GM23338 (cell line): ENCODE measurements at places on chromosomes 3 and 15. TPM values are rescaled to one million over a fixed set of nuclear protein-coding genes. Genes with fewer than 3 reads are reported as not detected.
A peak's percentile ranks its signal among the peaks of the same experiment; 100 is the strongest.

CADPS gene
- 16.4 and 22.0 TPM in 2 replicates for total RNA-seq

TOP2B gene
- 167 and 179 TPM in 2 replicates for total RNA-seq

ACKR2 gene
- 0.35 and 0.58 TPM in 2 replicates for total RNA-seq

PCBP4 gene
- total RNA-seq, result 26.8 and 37.6 TPM in 2 replicates

DNA sequence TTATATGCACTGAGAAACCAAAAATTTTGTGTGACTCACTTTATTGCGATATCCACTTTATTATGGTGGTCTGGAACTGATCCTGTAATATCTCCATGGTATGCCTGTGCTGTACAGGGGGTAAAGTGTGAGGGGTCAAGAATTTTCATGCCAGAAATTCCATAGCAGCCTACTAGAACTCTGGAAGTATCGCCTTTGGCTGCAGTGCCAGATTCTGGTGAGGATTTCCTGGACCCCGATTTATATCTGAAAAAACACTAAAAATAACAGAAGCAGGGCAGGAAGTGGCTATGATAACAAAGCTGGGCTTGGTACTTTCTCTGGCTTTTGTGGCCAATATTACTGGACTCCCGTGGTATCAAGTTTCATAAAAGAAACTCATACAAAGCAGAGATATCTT lies 36.4 kb downstream of the CCDC80 start:
- DNase-seq, result no peak

GRCh38 chr3:43128464-43128863 lies 22.6 kb upstream of the POMGNT2 start:
- DNase-seq, result no peak

DNA sequence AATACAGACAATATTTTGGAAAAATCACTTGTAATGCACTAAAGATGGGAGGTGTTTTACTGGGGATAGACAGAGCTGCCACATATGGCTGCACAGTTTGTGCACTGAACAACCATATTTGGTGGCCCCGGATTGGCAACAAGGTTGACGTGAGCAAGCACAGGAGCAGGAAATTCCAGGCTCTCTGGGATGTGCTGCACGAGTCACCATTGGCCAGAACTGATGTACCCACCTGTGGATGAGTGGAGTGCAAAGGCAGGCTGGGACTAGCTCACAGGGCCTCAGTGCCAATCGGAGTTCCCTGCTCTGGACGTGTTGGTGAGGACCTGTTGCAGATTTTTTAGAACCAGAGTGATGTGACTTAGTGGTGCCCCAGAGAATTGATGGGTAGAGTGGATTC lies 42.0 kb upstream of the SCAANT1 start:
- DNase-seq, result no peak

- no peak for DNase-seq
Observed at GRCh38 chr3:42063888-42064287, 27.3 kb upstream of the TRAK1 start.

DNA sequence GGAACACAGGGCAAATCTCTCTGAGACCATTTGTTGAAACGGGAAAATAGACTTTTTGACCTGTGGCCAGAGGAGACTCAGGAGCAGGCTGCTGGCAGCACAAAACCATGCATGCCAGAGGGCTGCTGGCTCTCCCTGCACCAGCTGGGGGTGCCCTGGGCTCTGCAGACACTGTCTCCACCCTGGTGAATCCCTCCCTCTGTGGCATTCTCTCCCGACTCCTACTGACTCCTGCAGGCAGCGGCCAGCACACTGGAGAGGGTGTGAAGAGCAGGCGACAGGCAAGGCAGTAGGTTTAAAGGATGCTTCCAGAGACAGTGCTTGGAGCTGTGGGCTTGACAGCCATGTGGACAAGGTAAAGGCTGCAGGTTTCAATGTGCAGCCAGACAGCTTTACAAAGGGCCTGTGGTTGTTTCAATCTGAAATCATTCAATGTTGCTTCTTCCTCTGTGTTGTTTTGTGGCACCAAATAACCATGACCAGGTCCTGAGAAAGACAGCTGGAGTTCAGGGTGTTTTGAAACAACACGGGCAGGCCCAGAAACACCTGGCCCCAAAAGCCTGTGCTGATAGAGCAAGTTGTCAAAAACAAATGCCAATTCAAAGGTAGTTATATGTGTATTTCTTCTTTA lies 431.0 kb upstream of the ATP10A start:
- peak; percentile 73 for DNase-seq

- DNase-seq, result no peak
Observed at GRCh38 chr3:148008591-148008990, 599.4 kb downstream of the ZIC1 start.

- DNase-seq, result no peak
Observed at GRCh38 chr15:57857871-57858270, 151.4 kb downstream of the POLR2M start.

DNA sequence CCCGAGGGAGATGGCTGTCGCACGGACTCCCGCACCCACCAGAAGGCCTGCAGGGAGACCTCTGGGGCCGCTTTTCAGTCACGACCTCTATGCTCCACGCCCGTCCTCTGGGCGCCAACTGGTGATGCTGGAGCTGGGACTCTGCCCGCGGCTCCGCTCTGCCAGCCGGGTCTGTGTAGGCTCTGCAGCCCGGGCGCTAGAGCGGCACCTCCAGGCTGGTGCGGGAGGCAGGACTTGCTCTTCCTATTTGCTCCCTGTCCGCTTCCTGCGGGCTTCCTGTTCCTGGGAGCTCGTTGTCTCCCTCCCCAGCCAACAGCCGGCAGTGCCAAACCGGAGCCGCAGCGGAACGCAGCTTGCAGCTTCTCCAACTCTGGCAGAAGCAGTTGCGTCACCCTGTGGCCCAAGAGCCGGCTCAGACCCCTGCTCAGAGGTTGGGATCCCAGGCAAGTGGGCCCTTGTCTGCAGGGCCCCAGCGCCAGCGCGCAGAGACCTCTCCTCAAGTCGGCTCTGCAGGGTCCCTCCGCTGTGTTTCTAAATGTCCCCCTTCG lies 285.9 kb downstream of the XXYLT1 start:
- DNase-seq, result peak; percentile 90

DNA sequence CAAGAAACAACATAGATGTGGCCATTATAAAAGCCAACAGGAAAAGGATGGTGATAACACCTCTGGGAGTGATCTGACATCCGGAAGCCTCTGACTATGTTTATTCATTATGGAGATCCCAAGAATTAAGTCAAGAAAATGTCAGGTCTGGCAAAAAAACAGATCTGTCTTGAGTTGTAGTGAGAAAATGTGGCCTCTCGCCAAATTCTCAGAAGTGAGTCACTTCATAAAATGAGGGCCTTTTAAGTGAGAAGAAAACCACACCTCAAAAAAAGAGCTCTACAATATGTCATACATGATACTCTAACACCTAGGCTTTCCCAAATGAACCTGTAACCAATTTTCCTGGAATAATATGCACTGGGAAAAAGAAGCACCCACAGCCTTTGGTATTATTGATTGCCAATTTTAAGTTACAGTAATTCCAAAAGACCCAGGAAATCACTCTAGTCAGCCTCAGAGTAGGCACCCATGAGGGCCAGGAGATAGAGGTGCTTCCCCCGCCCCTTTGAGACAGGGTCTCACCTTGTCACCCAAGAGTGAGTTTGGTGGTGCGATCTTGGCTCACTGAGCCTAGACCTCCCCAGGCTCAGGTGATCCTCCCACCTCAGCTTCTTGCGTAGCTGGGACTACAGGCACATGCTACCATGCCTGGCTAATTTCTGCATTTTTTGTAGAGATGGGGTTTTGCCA lies 38.0 kb downstream of the CCR3 start:
- no peak for DNase-seq

DNA sequence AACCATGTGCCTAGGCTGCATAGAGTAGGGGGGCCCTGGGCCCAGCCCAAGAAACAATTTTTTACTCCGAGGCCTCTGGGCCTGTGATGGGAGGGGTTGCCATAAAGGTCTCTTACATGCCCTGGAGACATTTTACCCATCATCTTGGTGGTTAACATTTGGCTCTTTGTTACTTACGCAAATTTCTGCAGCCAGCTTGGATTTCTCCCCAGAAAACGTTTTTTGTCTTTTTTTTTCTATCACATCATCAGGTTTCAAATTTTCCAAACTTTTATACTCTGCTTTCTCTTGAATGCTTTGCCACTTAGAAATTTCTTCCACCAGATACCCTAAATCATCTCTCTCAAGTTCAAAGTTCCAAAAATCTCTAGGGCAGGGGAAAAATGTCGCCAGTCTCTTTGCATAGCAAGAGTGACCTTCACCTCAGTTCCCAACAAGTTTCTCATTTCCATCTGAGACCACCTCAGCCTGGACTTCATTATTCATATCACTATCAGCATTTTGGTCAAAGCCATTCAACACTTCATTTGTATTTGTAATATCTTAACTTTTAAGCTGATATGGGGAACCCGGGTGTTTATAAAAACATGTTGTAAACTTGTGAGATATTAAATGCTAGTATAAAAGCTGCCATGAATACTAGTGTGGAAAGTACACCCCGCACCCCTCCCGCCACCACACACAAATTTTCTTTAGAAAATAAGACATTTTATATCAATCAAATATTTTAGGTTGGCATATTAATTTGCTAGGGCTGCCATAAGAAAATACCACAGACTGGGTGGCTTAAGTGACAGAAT lies 56.0 kb upstream of the PLSCR4 start:
- no peak for DNase-seq

DNA sequence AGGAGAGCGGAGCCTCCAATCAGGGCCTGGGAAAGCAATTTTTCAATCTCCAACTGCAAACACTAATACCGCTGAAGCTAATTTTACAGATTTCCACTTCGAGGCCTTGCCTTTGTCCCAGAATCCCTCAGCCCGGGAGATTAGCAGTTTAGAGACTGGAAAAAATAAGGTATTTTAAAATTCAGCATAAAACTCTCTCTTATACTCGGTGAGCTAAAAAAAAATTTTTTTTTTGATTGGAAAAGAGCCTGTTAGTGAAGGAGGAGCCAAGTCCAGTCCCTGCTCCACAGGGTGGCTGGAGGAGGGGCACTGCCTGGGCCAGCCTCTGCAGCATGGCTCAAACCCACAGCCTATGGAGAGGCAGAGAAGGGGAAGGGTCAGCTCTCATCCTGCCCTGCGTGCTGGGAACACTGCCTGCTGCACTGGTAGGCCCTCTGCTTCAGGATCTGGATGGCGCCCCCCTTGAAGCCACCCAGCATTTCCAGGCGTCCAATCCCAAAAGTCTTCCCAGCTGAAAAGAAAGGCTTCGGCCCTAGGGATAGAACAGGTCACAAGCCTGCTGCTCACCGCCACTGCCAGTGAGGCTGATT lies 48.9 kb downstream of the CACNA2D2 start:
- DNase-seq, result peak; percentile 58

- DNase-seq, result no peak
Observed at GRCh38 chr3:53696401-53697172, 149.6 kb downstream of the CHDH start.

GRCh38 chr3:47008234-47008796 lies 28.8 kb downstream of the NBEAL2 start:
- DNase-seq, result no peak

DNA sequence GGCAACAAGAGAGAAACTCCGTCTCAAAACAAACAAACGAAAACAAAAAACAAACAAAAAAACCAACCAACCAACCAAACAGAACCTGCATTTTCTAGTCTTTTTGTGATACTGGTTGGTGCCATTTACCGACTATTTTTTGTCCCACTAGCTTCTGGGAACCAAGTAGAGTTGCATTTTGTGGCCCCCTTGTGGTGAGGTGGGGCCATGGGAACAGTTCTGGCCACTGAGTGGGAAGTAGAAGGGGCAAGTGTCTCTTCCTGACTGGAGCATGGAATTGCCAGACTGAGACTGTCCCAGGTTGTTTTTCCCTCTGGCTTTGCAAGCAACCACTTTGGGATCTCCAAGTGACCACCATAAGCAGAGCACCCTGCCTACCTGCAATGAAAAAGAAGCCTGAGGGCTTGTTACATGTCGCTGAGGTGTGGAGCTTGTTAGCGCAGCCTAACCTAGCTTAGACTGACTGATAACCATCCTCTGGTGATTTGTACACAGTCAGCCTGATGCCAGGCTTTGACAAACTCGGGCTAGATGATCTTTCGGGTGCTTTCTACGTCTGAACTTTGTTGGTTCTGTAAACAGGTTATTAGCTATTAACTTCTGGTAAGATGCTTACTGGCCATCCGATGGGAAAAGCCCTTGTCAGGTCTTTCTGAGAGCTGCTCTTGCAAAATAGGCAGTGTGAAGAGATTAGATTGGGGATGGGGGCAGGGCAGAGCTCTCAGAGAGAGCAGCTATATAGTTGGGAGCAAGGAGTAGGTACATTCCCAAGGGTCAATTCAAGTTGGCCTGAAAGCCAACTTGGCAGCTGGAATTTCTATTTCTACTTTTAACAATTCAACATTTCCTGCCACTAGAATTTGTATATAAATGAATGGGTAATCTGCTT lies 172.2 kb downstream of the SSR3 start:
- DNase-seq, result peak; percentile 77

- DNase-seq, result peak; percentile 54
Observed at GRCh38 chr3:163878396-163878795, 1199.9 kb downstream of the SI start.

- no peak for DNase-seq
Observed at GRCh38 chr3:136464502-136464901, 214.4 kb downstream of the PCCB start.

- DNase-seq, result no peak
Observed at GRCh38 chr15:40477642-40478327, 7.0 kb downstream of the CHST14 start.

DNA sequence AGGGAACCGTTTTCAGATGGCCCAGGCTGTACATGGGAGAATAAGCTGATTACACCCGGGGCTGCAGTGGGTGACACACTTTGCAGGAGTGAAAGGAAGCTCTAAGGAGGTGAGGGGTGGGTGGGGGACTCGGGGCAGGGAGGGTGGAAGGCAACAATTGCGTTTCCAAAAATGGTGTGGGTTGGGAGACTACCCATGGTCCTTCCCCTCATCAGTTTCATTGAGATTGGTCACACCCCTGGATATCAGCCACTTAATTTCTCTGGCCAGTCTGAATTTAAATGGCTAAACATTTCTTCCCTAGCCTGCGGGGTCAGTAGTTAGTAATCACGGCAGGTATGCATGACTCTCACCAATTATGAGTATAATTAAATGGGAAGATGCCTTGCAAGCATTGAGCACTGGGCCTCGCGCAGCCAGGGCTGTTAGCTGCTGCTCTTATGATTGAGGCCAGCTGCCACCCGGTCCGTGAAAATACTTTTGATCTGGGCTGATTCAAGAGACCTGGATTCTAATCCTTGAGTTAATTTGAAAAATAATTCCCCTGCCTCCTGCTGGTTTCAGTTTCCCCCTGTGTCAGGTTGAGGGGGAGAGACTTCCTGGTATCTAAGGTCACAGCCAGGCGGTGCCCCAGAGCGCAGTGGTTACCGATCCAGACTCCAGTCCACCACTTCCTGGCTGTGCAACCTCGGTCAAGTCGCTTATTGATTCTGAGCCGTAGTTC lies 23.3 kb downstream of the SLC6A6 start:
- DNase-seq, result no peak

DNA sequence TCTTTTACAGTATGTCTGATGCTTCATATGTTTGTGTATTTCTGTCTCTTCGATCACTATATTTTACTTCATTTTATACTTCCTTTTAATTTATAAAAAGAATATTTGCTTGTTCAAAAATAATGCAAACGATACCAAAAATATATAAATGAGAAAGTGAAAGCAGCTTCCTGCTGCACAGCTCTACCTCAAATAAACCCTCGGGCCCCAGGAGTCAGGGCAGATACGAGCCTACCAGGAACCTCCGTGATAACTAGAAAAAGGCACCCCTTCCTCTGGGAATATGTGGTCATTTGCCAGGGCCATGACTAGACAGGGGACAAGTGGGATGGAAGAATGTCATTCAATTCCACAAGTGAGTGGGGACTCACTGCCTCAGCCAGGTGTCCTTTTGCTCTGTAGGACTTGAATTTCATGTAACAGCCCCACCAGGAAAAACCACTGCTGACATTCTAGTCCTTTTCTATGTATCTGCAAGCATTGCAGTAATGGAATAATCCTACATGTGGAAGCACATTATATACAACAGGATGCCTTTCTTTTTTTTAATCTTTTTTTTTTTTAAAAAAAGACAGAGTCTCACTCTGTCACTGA lies 133.3 kb downstream of the SUCLG2 start:
- DNase-seq, result no peak
